Effector memory CD4-positive, alpha-beta T cell (primary cell): ENCODE measurements at places on chromosomes 1 and 21.

GRCh38 chr1:229146647-229147046, 124.3 kb upstream of the RAB4A start:
- DNase-seq = no peak
- H3K4me1 ChIP-seq = no peaks in the 10 kb centered on the region
- H3K27me3 ChIP-seq = no peaks in the 10 kb centered on the region
- no peak overlapping the region for H3K27ac ChIP-seq
- no peak overlapping the region for H3K4me3 ChIP-seq

DNA sequence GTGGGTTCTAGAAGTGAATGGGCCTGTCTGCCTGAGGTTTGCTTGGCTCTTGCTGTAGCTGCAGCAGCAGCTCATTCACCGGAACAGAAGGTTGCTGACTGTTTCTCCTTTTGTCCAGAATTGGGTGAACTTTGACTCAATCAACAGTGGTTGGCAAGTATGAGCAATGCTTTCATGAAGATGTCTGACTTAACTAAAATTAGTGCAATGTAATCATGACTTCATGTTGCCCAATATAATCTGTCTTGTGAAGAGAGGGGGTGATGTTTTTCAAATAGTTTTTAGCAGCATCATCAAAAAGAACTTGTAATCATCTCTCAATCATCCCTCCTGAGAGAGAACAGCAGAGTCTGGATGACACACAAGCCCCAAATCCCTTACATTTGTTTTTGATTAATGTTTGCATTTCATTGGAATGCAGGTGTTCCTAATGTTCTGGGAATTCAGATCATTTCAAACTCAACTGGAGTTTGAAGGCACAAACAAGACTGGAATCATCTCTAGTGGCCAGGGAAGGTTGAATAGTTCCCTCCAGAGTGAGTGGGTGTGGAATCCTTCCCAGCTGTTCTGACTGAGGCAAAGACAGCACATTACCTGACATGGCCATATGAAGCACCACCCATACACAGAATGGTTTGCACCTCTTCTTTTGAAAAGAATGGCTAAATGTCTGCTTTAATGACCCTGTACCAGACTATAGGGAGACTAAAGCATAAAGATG, 82.9 kb downstream of the HLX start:
- no peaks in the 10 kb centered on the region for H3K4me1 ChIP-seq
- no peak overlapping the region for H3K4me3 ChIP-seq
- DNase-seq = no peak
- H3K36me3 ChIP-seq = no peaks in the 10 kb centered on the region
- H3K27ac ChIP-seq = no peak overlapping the region

DNA sequence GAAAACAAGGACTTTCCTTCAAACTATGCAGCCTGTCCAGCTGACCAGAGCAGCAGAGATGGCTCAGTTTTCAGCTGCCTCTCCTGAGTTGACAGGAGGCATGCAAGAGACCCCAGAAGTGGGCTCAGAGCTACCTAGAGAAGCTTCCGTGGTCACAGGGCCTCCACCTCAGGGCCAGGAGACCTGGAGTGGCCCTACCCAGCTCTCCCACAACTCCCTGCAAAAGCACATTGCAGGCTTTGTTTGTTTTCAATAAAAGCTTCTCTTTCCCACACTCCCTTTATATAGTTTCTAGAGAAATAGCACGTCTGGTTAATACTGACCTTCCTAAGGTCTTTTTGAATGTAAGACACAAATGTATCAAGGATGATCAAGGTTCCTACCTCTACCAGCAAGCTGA, 40.1 kb downstream of the RRAGC start:
- no peak for DNase-seq
- H3K4me3 ChIP-seq = no peak overlapping the region
- peaks cover 34% of the 10 kb centered on the region for H3K27me3 ChIP-seq
- no peaks in the 10 kb centered on the region for H3K36me3 ChIP-seq

DNA sequence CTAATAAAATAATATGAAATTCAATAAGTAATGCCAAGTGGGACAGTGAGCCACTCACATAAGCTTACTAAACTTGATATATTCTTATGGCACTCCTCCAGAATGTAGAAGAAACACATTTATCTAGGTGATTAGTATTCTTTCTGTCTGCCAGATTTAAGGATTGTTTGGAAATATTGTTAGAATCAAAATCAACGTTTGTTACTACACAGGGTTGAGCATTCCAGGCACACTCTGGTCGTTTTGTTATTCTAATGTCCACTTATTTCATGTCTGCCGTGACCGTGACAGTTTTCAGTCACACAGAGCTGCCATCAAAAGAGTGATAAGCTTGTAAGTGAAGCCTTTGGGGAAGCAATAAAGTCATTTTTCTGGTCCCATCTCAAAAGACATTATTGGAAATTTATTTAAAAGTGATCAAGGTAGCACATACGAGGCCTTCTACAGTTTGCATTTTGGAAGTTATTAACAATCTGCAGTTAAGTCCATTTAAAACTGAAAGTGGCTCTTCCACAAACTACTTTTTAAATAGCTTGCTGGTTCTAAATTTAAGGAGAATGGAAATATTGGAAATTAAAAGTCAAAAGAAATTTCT, 38.0 kb downstream of the NFIA start:
- no peaks in the 10 kb centered on the region for H3K4me1 ChIP-seq
- no peaks in the 10 kb centered on the region for H3K36me3 ChIP-seq
- DNase-seq = no peak
- no peaks in the 10 kb centered on the region for H3K27me3 ChIP-seq
- H3K27ac ChIP-seq = no peak overlapping the region
- no peak overlapping the region for H3K4me3 ChIP-seq

GRCh38 chr1:85224734-85225623, 24.2 kb upstream of the SYDE2 start:
- H3K36me3 ChIP-seq = no peaks in the 10 kb centered on the region
- H3K27ac ChIP-seq = no peak overlapping the region
- H3K4me1 ChIP-seq = no peaks in the 10 kb centered on the region
- no peak overlapping the region for H3K4me3 ChIP-seq

GRCh38 chr1:197399755-197400521, 131.9 kb downstream of the CRB1 start:
- DNase-seq = no peak
- no peak overlapping the region for H3K4me3 ChIP-seq
- no peaks in the 10 kb centered on the region for H3K4me1 ChIP-seq
- no peaks in the 10 kb centered on the region for H3K36me3 ChIP-seq
- no peaks in the 10 kb centered on the region for H3K27me3 ChIP-seq
- no peak overlapping the region for H3K27ac ChIP-seq

- no peak overlapping the region for H3K4me3 ChIP-seq
- H3K4me1 ChIP-seq = no peaks in the 10 kb centered on the region
- H3K36me3 ChIP-seq = no peaks in the 10 kb centered on the region
- no peak for DNase-seq
- no peak overlapping the region for H3K27ac ChIP-seq
- H3K27me3 ChIP-seq = no peaks in the 10 kb centered on the region
Observed at GRCh38 chr1:111370871-111371270, 56.7 kb downstream of the OVGP1 start.

DNA sequence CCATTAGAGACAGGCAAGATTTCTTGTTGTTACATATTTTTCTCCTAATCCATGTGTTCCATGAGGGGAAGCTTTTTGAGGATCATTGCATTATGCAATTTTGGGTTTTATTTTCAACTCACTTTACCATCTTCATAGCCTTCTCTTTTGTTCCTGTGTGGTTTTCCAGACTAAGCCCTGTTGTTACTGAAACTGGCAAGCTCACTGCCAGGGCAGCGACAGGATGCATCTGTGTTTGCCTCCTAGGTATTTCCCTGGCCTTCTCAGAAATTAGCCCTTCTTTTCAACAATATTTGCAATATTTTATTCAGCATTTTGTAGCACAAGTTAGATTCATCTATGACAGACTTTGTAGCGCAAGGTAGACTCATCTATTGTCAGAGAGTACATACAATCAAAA, 134.2 kb upstream of the CYYR1 start:
- H3K4me3 ChIP-seq = no peak overlapping the region
- H3K27ac ChIP-seq = no peak overlapping the region
- H3K36me3 ChIP-seq = no peaks in the 10 kb centered on the region
- DNase-seq = no peak
- H3K27me3 ChIP-seq = peaks cover 4% of the 10 kb centered on the region
